Activated CD4-positive, alpha-beta T cell treated with anti-CD3 and anti-CD28 coated beads for 24 hours (primary cell): ENCODE measurements at places on chromosomes 6 and 20.

- DNase-seq: no peak
Measured at GRCh38 chr20:53413186-53413631, 180.4 kb downstream of the ZNF217 start.

- DNase-seq: no peak
Measured at GRCh38 chr6:125392682-125393081, 90.9 kb upstream of the HDDC2 start.

- DNase-seq: no peak
Measured at GRCh38 chr20:32301719-32302506, 24.5 kb downstream of the KIF3B start.

DNA sequence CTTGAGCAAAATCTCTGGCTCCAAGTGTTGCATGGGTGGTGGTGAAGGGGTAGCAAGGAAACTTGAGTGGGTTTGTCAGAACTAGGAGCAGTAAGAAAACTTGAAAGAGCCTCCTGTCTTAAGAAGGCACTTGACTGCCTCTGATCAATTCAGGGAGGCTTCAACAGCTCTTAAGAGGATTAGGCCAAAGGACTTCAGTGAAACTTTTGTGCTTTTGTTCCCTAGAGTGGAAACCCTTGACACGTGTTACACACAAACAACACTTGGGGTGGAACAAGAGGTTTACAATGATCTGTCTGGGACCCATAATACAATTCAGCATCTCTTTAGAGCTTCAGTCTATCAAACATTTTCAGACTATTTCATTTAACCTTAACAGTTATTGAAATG lies 80.1 kb upstream of the ARMC2 start:
- no peak for DNase-seq

- no peak for DNase-seq
Measured at GRCh38 chr6:17869010-17869752, 118.3 kb downstream of the KIF13A start.

DNA sequence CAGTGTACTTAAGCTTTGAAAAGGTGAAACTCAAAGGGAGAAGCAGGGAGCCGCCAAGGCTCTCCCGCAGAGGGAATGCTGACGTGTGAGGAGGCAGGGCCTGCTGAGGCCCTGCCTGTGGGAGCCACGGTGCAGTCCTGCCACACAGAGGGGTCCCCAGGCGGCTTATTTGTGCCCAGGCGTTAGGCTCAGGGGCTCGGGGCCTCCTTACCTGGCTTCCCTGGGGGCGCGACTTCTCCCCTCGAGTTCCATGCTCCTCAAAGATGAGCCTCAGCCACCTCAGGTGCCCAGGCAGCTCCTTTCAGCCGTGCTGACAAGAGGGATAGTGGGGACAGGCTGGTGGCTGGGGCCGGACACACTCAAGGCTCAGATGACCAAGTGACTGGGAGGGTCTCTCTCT lies 2.2 kb upstream of the KIF25 start:
- DNase-seq: no peak

- DNase-seq: no peak
Measured at GRCh38 chr6:30542404-30542725, 13.9 kb downstream of the GNL1 start.

DNA sequence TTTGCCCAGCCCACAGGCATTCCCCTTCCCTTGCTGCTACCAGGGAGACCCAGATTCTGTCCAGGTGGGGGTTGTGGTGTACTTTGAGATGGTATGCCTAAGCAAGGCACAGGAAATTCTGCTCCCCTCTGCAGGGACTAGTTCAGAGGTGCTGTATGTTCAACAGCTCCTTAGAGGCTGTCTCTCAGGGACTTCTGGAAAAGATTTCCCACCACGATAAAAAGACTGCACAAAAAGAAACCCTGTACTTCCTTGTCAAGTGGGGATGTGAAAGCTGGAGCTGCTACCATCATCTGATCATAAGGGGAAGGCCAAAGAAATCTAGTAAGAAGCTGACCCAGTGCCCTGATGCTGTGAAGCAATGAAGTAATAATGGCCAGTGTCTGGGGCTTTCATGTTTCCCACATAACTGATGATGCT lies 51.5 kb upstream of the SMIM29 start:
- DNase-seq: no peak

DNA sequence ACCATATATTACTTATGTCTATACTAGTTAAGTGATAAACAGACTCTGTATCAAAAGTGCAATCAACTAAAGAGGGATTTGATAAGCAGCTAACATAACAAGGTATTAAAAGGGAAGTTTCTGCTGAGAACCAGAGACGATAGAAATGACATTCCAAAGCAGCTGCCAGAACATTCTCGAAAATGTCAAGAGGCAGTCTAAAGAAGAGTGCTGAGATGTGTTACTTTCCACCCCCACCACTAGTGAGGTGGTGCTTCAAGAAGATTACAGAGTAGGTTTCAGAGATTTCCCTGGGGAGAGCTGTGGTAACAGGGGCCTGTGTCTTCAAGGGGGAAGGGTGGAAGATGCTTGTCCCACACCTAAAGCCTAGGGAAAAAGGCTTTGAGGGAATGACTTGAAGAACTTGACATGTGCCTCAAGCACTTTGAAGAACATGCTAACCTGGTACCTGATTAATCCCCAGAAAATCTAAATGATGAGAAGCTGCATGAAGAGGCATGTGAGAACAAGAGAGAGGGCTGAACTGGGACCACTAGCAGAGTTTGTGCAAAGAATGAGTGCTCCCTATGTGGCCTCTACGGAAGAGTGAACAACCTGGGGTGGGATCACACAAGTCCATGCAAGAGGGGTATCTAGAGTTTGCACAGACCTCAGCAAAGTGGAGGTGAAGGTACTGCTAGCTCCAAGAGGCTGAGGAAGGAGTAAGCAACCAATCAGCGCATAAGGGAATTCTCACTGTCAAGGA lies 5.0 kb downstream of the FAM184A start:
- DNase-seq: no peak

DNA sequence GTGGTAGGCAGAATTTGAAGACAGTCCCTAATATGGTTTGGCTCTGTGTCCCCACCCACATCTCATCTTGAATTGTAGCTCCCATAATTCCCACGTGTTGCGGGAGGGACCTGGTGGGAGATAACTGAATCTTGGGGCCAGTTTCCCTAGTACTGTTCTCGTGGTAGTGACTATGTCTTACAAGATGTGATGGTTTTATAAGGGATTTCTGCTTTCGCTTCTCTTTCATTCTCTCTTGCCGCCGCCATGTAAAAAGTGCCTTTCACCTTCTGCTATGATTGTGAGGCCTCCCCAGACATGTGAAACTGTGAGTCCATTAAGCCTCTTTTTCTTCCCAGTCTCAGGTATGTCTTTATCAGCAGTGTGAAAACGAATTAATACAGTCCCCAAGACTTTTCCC lies 103.4 kb downstream of the PDE10A start:
- DNase-seq: no peak

- DNase-seq: no peak
Measured at GRCh38 chr20:32160341-32160740, 47.2 kb downstream of the PLAGL2 start.

GRCh38 chr6:134293659-134294161 lies 24.2 kb downstream of the SGK1 start:
- no peak for DNase-seq

- DNase-seq: peak; percentile 54
Measured at GRCh38 chr6:116561377-116562018, 7.9 kb downstream of the CALHM4 start.

- DNase-seq: no peak
Measured at GRCh38 chr6:107340881-107341280, 118.5 kb downstream of the PDSS2 start.

DNA sequence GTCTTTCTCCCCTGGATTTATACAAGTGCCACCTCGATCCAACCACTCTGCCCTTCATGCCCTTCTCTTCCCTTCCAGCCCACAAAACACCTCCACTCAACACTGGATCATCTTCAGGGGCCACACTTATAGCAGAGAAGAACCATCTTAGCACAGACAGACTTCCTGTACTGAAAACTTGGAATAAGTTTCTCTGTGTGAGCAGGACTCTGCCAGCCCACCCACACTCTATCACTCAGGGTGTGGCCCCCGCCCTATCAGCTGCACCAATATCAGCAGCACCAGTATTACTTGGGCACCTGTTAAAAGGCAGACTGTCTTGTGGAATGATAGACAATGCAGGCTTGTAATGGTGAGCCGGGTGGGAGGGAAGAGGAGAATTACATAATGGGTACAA lies 86.7 kb downstream of the SCML4 start:
- no peak for DNase-seq

DNA sequence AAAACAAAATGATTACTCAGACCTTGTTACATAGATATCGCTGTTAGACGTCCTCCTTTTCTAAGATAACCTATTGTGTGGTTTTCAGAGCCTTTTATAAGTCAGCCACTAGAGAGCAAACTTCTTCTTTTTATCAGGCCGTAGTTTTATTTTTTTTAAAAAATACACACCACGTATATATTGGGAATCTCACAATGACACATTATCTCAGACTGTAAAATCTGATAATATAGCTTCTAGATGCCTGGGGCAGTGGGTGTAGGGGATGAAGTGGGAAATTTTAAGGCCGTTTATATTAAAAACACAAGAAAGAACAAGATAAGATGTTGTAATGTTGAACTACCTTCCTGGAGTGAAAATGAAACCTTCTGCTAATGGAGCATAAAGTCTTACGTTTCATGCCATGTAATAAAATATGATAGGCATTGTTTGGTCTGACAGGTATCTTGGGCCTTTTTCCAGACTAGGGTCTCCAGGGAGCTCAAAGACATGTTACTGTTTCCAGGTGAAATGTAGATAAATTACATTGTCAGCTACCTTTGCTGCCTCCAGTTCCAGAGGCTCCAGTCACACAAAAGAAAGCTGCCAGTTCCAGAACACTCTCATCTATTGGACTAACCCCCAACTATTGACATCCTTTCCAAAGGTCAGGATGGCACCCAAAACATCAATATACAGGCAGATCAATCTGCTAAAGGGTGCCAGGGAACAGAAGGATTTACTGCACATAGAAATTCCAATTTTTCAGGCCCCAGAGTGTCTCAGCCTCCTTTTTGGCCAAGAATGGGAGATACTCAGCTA lies 130.2 kb upstream of the AKIRIN2 start:
- DNase-seq: no peak

GRCh38 chr20:11652128-11652527 lies 265.6 kb upstream of the BTBD3 start:
- DNase-seq: no peak

GRCh38 chr6:85484948-85485347 lies 35.1 kb downstream of the NT5E start:
- no peak for DNase-seq

DNA sequence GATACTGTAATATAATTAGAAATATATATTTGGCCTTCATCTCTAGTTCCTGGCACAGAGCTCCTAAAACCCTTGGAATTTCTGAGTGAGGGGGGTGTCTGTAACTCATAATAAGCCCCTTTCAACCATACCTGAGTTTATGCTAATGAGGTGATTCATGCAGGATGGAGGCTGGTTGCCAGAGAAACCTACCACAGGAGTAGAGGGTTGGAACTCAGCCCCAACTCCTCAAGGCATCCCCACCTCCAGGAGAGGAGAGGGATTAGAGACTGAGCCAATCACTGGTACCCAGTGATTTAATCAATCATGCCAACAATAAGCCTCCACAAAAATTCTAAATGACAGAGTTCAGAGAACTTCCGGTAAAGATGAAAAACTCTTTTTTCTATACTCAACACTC lies 17.5 kb downstream of the UQCC1 start:
- DNase-seq: no peak

DNA sequence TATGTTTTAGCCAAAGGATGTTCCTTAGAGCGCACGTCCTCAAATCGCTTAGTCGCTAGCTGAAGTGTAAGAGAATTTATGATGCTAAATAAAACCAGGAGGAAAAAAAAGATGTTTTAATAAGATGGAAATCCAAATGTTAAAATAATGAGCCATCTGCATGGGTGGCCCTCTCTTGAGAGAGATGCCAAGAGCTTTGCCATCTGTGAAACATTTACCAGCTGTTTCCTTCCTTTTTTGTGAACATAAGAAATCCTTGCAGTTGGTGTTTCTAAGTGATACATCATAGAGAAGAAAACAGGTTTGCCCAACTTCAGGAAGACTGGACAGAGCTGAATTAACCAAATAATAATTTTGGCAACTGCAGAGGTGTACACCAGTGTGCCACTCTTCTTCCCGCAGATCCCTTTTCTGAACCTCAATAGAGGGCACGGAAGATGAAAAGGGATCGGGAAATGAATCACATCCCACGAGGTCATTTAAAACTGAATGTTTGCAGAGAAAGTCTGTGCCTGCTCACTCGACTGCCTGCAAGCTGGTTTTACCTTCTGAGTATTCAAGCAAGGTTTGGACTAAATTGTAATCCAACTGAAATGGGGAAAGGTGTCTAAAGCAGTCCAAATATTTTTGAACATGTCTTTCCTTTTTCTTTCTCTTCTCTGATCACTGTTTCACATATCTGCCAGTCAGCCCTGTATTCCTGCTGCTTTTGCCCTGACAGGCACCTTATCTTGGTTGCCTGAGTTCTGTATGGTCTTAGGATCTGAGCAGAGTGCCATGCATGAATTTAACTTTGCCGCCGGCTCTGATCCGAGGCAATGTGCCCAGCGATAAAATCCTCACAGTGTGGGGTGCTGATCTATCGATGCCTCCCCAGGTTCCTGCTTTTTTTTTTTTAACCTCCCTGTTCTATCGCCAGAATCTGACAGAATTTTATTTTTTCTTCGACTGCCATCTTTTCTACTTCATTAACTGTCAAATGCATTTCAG lies 35.5 kb upstream of the TSHZ2 start:
- DNase-seq: no peak

GRCh38 chr6:101116337-101116736 lies 235.2 kb upstream of the ASCC3 start:
- no peak for DNase-seq

GRCh38 chr6:31209137-31209536 lies 38.7 kb upstream of the POU5F1 start:
- no peak for DNase-seq

GRCh38 chr6:154361476-154361875 lies 4.9 kb upstream of the IPCEF1 start:
- DNase-seq: no peak

GRCh38 chr6:122495612-122496011 lies 24.0 kb upstream of the SERINC1 start:
- DNase-seq: no peak

GRCh38 chr6:166813461-166813860 lies 142.9 kb downstream of the RNASET2 start:
- DNase-seq: no peak

- DNase-seq: peak; percentile 64
Measured at GRCh38 chr6:31356946-31357466, at the start of gene HLA-B. HLA-B (minus strand) TSS chr6:31357179; CDS start chr6:31357158, 21 bp downstream.

DNA sequence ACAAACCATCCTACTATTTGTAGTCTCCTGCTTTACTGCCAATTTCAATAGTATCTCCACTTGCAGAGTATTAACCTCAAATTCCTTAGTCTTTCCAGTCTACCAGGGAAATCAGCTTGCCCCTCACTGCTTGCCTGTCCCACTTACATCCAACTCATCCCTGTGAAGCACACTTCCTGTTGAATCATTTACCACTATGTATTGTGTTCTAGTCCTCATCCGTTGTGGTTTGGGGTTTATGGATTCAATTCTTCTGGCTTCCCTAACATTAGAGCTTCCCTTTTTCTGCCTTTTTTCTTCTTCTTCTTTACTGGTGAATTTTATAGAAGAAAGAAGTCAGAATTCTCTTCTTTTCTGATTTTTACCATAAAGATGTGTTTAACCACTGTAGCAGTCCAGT lies 5.1 kb upstream of the TXLNB start:
- DNase-seq: no peak

GRCh38 chr20:48735112-48735511 lies 92.7 kb downstream of the PREX1 start:
- DNase-seq: no peak

- no peak for DNase-seq
Measured at GRCh38 chr6:72382602-72383529, 239.0 kb upstream of the KCNQ5 start.

- no peak for DNase-seq
Measured at GRCh38 chr6:76593668-76594067, 521.2 kb upstream of the IMPG1 start.

- no peak for DNase-seq
Measured at GRCh38 chr20:38081575-38081974, 48.0 kb downstream of the RPRD1B start.
